ENCODE measurements at places on chromosomes 1 and 21.
A peak's percentile ranks its signal among the peaks of the same experiment; 100 is the strongest.

GRCh38 chr1:32759997-32760623, 57.0 kb downstream of the YARS1 start:
- no peak for DNase-seq

DNA sequence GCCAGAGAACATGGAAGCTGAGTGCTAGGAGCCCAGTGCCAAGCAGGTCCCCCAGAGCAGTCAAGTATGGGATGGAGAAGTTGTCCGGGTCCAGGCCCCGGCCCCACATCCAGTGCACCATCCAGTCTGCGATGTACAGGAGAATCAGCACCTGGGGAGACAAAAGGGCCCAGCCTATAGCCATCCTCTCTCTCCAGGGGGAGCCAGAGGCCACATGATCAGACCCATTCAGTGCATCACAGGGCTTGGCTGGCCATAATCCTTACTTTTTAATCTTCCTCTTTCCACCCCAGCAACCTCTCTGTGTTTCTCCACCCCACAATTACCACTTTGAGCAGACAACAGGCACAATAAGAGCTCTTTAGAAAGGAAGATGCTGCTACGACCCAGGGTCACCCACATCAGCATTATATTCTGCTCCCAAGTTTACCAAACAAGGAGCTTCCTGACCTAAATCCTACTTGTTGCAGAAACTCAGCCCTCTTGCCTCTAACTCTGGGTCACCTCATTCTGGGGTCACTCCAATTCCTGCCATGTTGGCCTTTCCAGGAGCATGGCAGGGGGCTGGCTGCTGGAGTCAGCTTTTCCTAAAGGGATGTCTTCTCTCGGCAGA, 16.4 kb upstream of the RAB29 start:
- peak; percentile 92 for DNase-seq

DNA sequence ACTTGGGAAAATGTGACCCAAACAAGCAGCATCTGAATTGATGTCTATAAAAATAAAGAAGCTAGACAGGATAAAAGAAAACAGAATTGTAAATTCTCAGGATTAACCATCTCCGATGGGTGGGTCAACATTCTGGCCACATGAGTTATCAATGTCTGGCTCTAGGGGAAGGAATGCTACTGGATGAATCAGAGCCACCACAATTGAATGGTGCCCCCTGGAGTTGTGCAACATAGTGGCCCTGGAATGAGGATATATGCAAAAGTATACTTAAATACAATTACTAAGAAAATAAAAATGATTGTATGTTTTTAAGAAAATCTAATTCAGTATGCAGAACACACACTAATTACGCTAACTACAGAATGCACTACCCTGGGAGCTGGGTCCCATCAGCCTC, 185.6 kb downstream of the TGFBR3 start:
- DNase-seq: no peak

DNA sequence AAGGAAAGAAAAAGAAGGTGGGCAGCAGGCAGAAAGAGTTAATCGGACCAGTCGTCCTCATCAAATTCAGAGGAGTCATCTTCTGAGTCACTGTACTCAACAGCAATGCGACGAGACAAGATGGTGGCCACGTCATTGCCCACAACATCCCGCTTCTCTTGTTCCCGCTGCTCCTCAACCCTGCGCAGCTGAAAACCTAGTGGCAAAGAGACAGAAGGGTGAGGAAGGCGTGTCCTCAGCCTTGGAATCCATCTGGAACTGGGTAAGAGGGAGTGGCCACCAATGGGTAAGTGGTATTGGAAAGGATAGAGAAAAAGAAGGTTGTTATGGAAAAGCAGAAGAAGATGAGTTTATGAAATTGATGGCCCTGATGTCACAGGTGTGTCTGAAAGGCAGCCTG, 15.7 kb downstream of the GPR3 start:
- no peak for DNase-seq

- no peak for DNase-seq
Observed at GRCh38 chr1:80893115-80893514, 907.6 kb upstream of the ADGRL2 start.

DNA sequence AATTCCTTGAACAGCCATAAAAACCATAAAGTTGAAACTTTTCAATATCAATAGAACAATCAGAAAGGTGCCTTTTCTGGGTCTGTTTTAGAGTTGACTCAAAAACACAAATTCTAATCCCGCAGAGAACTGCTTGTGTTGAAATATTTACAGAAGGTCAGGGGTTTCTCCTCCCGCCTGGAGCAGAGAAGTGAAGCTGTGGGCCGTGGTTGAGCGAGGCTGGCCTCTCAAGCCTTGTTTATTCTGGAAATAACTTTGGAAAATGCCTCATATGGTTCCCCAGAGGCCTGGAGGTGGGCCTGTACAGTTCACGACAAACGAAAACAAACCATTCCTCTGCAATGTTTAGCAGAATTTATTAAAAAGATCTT, 90.8 kb upstream of the ERRFI1 start:
- DNase-seq: no peak

Data from NCI-H82 (cell line).